Activated CD4-positive, alpha-beta T cell treated with anti-CD3 and anti-CD28 coated beads, Interleukin-2, amount 50 U/mL, for 16 hours (primary cell): ENCODE measurements at places on chromosomes 7 and 10.
A peak's percentile ranks its signal among the peaks of the same experiment; 100 is the strongest.

GRCh38 chr10:69248117-69248730 is 28.1 kb downstream of the HKDC1 start:
- no peak for DNase-seq

DNA sequence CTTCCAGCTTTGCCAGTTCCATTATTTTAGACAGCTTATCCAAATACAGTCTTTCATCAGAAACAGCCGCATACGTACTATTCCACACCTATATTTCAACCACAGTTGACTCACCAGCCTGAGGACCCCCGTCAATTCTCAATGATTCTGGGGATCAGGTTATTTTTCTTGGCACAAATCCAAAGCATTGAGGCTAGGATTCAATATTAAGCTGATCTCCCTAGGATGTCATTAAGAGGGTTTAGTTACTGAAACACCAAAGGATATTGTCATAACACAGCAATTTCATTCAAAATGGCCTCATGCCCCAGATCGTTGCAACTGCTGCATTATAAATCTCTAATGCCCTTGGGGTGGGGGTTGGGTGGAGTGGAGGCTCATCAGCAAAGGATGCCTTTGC is 214.6 kb downstream of the PTEN start:
- no peak for DNase-seq

DNA sequence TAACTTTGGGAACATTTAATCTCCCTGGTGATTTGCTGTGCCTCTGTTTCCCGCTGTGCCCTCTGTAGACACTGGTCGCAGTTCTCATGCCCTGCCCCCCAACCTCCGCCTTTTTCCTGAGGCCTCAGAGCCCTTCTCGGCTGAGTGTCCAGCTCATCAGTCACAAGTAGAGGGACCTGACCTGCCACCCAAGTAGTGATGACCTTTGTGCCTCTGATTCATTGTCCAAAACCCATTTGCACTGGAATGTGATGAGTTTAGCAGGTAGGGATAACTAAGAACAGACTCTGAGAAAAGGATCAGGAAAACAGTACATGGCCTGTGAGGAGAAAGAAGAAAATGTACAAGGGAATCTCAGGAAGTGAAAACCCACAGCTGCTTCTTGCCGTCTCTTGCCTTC is 58.8 kb downstream of the LANCL2 start:
- DNase-seq = no peak

DNA sequence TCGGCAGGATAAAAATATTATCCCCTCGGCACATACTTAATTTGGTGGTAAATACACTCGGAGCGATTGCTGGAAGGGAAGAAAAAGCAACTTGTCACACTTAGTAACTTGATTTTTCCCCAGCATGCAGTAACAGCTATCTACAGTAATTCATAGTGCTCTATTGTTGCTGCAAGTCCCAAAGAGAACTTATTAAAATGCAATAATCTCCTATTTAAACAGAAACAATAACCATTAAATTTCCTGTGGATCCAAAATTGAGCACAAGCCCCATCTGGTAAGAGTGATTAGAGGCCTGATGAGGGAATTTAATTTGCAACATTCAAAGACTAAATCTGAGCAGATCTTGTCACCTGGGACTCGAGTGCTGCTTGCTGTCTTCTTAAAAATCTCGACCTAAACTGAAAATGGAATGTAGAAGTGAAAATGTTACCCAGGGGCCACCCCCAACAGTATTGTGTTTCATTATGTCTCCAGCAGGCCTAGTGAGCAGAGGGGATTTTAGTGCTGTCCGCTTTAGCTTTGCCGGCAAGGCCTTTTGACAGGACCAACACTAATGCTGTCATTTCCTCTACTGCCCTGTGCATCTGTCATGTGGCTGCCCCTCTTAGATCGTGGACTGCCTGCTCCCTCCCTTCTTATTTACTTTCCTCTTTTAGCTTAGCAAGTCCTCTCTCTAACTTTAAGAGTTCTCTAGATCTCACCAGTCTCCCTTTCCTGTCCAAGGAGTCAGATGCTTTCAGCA is 639.7 kb downstream of the AUTS2 start:
- no peak for DNase-seq

DNA sequence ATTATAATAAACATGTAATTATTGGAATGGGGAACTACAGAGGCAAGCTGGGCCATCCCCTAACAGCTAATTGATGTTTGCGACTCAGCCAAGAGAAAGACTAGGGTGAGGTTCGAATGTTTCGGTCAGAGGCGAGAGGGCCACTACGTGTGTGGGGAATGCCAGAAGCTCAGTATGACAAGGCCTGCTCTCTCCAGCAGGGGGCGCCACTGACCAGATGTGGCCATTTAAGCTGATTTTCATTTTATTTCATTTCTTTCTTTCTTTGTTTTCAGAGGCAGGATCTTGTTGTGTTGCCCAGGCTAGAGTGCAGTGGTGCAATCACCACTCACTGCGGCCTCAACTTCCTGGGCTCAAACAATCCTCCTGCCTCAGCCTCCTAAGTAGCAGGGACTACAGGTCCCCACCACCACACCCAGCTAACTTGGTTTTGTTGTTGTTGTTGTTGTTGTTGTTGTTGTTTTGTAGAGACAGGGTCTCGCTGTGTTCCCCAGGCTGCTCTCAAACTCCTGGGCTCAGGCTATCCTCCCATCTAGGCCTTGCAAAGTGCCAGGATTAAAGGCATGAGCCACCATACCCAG is 38.1 kb downstream of the TMEM130 start:
- DNase-seq = peak; percentile 29

DNA sequence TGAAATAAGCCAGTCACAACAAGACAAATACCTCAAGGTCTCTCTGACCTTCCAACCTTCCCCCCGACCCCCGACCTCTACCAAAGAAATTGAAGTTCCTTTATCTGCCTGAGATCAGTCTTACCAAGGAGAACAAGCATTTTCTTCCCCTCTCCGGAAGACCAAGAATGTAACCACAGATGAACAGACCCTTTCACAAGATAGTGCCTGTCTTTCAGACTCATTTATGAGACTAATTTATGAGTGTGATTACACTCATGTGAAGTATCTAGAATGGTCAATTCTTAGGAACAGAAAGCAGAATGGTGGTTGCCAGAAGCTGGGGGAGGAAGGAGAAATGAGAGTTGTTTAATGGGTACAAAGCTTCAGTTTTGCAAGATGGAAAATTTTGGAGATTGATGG is 108.9 kb upstream of the MKLN1 start:
- DNase-seq = no peak

GRCh38 chr7:12805518-12805928 is 118.1 kb downstream of the ARL4A start:
- DNase-seq = no peak

DNA sequence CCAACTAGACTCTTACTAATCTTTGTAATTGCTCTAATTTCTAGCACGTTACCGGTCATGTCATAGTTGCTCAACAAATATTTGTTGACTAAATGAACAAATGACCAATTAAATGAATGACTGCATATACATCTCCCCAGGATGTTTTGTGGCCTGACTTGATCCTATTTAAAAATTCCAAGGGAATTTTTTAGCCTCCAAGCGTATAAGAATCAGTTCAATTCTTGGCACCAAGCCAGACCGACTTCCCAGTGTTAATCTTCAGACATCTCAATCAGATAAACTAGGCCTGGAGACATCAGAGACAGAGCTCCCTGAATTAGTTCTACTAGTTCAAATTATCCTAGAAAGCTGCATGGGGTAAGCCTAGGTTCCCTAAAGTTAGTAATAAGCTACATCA is 96.0 kb downstream of the GSAP start:
- no peak for DNase-seq

DNA sequence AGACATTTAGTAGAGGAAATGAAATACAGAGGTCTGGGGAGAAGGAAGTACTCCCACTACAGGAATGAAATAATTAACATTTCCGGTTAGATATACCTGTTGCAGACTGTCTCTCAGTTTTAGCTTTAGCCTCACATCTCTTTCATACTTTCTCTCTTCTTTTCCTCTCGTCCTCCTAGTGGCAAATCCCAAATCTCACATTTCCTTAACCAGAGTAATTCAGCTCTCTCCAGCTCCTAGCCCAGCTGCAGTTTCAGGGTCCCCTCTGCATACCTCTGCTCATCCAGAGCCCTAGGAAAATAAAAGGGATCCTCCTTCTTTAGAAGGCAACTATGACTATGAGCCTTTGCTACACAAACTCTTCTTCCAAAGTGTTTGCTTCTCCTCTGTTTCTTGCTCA is 643.2 kb downstream of the PHTF2 start:
- DNase-seq = no peak

- no peak for DNase-seq
Observed at GRCh38 chr7:138750901-138751464, 46.8 kb upstream of the TMEM213 start.

DNA sequence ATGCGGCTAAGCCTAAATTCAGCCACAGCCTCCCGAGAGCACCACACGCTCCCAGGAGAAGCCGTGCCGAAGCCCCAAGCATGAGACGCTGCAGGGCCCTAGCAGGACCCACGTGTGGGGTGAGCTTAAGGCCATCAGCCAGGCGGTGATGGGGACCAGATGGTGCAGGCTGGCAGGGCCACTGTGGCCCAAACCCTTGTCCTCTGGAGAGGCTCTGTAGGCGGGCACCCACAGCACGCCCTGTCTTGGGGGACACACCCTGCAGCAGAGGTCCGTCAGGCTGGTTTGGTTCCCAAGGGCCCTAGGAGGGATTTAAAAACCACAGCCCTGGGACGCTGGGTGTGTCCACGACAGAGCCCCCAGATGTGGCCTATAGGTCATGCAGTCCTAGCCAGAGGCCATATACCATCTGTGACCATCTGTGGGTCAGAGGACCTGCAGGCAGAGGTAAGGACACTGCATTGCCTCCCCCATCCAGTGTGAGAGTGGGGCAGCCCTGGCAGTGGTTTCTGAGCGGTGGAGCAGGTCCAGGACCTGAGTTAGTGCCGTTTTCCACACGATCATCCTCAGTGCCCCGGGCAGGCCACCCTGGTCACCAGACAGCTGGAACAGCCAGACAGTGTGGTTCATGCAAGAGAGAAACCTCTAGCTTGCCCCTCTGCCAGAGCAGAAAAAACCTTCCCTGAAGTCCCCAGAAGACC is 39.6 kb upstream of the INPP5A start:
- no peak for DNase-seq

- peak; percentile 77 for DNase-seq
Observed at GRCh38 chr10:14184841-14185315, 145.8 kb downstream of the FRMD4A start.

DNA sequence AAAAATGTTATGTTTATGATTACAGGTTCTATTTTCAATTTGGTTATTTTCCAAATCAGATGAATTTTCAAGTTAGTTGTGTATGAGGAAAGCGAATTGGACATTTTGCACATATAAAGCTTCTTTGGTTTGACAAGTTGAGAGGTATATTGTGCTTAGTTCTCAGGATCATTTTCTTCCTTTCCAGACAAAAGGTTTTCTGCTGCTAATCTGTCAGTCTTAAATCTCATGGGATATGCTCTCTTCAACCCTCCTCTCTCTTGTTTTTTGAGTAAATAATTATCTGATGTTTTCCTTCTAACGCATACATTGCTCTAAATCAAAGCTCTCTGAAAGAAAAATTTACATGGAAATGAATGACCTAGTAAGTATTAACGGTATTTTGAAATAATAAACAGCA is 77.9 kb downstream of the PPP1R3A start:
- no peak for DNase-seq

- peak; percentile 72 for DNase-seq
Observed at GRCh38 chr10:87095236-87095945, 385 bp downstream of the SHLD2 start.

GRCh38 chr7:82631998-82632397 is 188.4 kb upstream of the CACNA2D1 start:
- DNase-seq = no peak

- no peak for DNase-seq
Observed at GRCh38 chr10:86803156-86803555, 46.7 kb downstream of the BMPR1A start.

GRCh38 chr10:79353000-79353406 is 5.7 kb downstream of the PPIF start:
- no peak for DNase-seq

DNA sequence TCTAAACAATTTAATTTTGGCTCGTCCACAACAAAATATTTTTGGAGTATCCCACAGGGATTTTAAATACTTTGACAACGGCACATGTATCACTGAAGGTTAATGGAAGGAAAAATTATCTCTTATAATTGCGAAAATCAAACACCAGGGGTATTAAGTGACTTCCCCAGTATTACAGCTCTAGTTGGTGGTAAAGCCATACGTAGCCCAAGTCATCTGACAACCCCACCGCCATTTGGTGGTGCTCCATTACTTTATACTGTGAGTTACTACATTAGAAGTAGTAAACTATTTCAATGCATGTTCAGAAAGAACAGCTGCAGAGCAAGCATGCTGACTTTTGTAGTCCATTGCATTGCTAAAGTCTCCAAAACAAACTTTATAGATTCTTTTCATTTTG is 179.7 kb downstream of the HGF start:
- no peak for DNase-seq

DNA sequence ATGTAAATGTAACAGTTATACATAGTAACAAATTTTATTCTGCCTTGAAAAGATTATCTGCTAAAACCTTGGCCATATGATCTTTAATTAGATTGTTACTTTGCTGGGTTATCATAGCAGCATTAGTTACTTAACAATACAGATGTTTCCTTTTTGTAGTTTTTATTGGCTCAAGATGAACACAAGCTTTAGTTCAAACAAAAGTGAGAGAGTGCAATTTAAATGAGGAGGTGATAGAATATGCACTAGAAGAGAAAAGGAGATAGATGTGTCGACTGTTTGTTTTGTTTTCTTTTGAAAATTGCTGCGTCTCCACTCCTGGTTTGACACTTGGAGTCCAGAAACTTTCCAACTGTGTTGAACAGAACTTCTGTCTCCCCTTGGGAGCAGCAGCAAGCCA is 91.4 kb upstream of the CAV2 start:
- DNase-seq = no peak
